MV-4-11 (cell line): ENCODE measurements at places on chromosomes 6 and 20.

DNA sequence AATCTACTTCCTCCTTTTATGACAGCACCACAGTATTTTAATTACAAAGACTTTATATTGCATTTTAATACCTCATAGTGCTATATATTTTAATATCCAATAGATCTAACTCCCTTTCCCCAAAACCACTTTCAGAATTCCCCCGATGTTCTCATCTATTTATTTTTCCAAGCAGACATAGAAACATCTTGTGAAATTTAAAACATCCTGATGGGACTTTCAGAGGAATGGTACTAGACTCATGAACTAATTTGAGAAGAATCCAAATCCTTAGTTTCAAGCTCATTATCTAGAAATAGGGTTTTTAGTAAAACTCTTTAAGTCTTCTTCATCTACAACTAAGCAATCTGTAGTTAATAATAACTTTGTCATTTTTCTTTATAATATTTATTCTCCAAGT is 97.0 kb downstream of the TRERF1 start:
- no peak for DNase-seq

DNA sequence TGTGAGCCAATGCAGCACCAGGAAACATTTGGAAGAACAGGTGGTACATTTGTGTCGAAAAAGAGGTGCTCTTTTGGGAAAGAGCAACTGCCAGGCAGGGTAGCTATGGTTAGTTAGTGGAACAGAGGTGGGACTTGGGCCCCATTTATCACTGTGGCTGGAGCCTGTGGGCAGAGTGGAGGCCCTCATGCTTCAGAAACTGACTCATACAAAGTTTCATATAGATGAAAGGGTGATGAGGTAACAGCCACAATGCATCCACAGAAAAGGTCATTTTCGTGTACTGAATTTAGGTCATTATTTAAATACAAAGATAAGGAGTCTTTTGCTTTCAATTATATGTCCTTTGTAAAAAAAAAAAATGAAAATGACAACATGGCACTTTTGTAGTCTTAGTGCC is 76.4 kb upstream of the HS3ST5 start:
- no peak for DNase-seq

GRCh38 chr20:7361321-7361720 is 578.9 kb downstream of the HAO1 start:
- no peak for DNase-seq

- no peak for DNase-seq
Measured at GRCh38 chr6:27267857-27268434, 20.4 kb downstream of the PRSS16 start.

DNA sequence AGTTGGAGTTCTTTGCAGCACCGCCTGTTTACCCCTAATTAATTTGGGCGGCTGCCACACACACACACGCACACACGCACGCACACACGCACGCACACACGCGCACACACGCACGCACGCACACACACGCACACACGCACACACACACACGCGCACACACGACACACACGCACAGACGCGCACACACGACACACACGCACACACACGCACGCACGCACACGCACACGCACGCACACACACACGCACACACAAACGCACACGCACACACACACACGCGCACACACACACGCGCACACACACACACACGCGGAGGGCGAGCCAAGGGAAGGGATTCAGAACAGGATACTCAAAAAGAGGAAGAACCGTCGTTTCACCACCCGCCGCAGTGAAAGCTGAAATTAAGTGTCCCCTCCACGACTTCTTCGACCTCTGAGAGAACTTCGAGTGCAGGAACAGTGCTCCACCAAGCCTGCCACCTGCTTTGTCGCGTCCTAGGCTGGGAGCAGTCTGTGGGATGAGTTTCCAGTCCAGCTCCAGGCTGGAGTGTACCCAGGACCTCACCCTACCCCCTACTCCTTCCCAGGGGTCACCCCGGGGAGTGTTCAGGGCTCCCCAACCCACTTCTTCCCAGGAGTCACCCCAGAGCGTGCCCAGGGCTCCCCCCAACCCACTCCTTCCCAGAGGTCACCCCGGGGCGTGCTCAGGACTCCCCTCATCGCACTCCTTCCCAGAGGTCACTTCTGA is 1.1 kb downstream of the RNASET2 start:
- peak; percentile 93 for DNase-seq

DNA sequence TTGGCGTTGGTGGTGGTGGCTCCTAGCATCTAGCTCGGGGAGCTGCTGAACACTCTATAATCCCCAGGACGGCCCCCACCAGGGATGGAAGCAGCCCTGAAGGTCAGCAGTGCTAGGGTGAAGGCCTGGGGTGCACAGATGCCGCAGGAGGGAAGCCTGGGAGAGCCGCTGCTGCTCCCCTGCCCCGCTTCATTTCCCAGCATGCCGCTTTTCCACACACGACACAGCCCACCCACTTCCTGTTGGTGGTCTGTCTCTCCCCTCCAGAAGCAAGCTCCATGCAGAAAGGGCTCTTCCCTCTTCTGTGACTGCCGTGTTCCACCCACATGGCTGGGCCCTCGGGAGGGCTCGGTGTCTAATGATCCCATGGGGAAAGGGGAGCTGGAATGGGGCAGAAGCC is 35.3 kb downstream of the GNAS-AS1 start:
- no peak for DNase-seq

GRCh38 chr6:30837870-30838269 is 46.4 kb upstream of the DDR1 start:
- DNase-seq, result peak; percentile 20

GRCh38 chr20:39489986-39490560 is 527.9 kb downstream of the DHX35 start:
- no peak for DNase-seq

GRCh38 chr6:68497927-68498326 is 137.2 kb upstream of the ADGRB3 start:
- DNase-seq, result no peak

DNA sequence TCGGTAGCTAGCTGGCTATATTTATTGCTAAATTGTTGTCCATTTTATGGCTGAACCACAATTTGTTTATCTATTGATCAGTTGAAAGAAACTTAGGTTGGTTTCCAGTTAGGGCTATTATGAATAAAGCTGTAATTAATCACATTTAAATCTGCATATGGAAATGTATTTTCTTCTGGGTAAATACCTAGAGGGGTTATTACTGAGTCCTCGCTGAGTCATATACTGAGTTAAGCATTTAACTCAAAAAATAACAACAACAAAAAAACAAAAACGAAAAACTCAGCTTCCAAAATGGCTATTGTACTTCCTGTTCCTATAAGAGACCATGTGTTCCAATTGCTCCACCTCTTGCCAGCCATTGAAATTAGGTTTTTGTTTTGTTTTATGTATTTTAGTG is 258.2 kb downstream of the TBC1D32 start:
- no peak for DNase-seq

- no peak for DNase-seq
Measured at GRCh38 chr20:36655004-36655403, 9.0 kb upstream of the SLA2 start.

- no peak for DNase-seq
Measured at GRCh38 chr6:93105017-93105416, 314.3 kb downstream of the EPHA7 start.
